ENCODE measurements at places on chromosomes 1 and 21. TPM values are rescaled to one million over a fixed set of nuclear protein-coding genes. Genes with fewer than 3 reads are reported as not detected.

GRCh38 chr21:38671773-38672172 is 134.0 kb upstream of the ETS2 start:
- no peak for DNase-seq

DNA sequence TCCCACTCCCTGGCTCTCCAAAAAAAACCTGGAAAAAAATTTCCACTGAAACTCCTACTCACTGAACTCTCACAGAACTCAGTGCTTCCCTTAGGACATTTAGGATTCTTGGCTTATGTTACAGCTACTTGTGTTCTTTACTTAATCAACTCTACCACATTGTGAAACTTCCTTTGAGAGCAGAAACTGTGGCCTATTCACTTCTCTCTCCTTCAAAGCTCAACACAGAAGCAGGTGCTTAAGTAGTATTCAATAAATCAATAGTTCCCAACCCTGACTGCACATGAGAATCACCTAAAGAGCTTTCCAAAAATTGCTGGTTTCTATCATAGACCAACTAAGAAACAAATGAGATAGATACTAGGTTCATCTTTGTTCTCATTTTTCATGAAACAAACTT is 67.9 kb upstream of the DMRTA2 start:
- no peak for DNase-seq

DNA sequence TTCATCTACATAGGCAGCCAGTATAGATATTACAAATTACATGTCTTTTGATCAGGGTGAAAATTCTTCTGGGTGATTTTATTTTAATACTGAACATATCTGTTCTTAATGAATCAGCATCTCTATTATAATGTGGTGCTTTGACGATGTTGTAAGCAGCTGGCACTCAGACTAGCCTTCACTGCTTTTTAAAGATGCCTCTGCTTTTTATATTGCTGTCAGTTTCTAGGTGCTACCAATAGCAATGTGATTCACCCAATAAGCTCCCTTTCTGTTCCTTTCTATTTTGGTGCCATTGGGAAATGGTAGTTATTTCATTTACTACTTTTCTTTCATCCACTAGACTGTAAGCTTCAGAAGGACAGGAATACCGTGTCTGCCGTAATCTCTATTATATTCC is 11.1 kb upstream of the ANGPTL1 start:
- DNase-seq = no peak

DNA sequence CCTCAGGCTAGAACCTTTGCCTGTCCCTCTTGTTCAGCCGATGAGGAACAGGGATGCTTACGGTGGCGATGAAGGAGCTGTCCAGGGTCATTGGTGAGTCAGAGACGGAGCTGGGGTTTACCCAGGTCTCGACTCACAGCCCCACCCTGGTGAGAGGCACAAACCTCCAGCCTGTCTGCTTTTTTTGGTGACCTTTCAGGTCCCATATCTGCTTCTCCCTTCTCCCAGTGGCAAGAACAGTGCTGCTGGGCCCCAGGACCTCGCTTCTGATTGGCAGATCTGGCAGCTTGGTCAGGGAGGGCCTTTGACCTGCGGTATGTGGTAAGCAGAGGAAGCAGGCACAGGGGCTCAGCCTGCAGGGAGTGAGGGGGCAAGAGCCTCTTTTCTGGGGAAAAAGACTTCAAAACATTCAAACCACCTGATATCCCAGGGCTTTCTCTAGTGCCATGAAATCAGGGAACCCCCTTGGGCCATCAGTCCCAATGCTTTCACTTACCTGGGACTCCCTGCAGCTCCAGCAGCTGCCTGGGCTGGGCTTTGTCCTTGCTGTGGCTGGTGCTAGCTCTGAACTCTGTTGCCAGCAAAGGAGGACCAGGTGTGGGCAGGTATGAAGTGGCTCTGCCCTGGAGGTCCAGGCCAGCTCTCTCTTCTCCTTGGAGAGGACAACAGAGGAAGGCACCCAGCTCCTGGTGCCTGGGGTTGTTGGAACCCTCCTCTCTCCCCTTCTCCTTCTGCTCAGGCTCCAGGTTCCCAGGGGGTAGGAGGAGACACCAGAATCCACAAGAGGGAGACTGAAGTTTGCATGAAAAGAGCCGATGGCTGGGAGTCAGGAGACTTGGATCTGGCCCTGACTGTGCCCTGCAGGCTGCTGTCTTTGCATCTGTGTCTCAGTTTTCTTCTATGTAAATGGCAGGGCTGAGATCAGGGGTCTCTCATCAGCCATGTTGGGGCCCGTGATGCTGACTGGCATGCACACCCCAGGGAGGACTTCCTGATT is 41.4 kb downstream of the TRIM62 start:
- no peak for DNase-seq

GRCh38 chr1:33296082-33296458 is 24.8 kb downstream of the A3GALT2 start:
- no peak for DNase-seq

DNA sequence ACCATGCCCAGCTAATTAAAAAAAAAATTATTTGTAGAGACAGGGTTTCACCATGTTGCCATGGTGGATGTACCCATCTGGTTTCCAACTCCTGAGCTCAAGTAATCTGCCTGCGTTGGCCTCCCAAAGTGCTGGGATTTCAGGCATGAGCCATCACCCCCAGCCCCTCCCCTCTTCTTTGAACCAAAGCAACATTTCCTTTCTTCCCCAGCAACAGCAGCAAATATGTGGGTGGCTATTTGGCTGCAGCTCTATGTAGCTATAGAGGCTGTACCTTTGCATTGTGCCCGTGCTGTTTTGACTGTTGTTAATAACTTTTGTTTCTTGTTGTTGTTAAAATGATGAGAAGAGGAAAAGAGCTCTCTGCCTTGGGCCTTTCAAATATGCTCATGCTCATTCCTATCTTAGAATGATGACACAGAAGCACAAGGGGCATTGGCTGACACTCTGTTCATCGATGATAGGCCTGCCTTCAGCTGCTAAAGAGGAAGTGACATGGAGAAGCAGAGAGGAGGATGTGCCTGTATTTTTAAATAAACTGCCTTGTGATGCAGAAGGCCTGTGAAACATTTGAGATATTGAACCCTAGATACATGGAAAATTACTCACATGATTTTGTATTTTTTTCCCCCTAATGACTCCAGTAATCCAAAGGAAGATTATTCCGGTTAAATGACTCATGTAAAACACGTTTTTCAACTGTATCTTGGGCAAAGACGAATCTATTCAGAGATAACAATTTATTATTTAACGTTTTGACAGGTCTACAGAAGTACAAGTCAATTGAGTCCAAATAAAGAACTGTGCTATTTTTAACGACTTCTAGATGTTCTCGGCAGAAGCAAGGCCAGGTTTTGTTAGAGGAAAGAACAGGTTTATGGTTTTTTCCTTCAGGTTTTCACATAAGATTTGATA is 20.5 kb upstream of the XPR1 start:
- DNase-seq = no peak

DNA sequence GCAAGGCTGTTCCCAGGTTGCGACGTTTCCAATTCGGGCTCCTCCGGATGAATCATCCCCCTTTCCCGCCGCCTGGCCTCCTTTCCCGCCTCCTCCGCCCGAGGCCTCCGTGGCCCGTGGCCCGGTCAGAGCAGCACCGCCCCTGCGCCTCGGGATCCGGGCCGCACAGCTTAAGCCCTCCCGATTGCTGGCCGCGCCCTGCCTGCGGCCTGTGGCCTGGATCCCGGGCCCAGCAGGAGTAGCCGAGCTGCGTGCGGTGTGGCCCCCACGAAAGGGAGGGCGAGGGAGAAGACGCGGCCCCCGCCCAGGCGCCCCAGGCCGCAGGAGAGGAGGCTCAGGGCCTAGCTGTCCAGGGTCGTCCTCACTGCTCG is 1.0 kb downstream of the TMEM200B start:
- DNase-seq = no peak

- DNase-seq = no peak
Observed at GRCh38 chr1:26483980-26484379, 11.7 kb downstream of the HMGN2 start.

GRCh38 chr21:45488931-45489721 is 53.1 kb downstream of the SLC19A1 start:
- no peak for DNase-seq

DNA sequence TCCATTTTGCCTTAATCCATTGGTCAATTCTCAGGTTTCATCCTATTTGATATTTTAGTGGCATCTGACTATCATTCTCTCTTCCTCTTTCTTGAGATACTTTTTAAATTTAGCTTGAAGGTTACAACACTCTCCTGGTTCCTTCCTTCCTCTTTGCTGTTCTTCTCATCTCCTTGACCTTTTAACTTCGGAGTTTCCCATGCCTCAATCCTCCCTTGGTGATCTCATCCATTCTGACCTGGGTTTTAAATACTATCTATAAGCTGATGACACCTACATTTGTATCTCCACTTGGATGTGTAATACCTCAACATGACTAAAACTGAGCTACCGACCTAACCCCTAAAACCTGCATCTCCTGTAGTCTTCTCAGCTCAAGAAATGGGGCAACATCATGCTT is 4.8 kb upstream of the ZNF687 start:
- no peak for DNase-seq

DNA sequence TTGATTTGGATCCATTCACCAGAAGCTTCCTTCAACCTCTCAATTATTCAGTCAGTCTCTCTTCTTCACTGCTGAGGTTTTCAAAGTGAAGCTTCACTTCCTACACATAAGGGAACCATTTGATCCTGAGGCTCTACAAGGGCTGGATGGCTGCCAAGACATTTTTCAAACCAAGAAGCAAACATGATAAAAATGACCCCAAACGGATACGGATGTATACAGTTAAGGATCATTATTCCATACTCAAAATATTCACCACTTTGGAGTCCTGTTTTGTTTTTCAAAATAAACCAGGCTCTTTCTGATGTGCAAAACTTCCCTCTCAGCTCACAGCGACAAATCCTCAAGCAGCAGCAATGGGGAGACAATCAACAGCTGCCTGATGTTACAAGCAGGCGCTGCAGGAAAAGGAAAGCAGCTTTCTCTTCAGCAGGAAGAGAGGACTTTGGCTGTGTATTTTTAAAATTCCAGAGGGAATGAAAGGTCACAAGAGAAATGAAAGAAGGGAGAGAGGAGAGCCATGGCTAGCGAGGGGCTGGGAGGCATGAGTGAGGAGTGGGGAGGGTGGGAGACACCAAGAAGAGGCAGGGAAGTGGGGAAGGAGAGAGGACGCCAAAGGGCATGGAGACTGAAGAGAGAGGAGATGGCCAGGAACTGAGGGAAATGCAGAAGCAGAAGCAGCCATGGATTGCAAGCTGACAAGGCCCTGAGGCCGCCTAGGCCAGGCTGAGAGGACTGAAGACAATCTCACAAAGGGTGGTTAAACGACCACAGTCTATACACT is 145.4 kb downstream of the SLC45A1 start:
- DNase-seq = no peak

- peak; percentile 79 for DNase-seq
Observed at GRCh38 chr1:112715264-112716053, at the start of gene PPM1J. PPM1J (minus strand) TSS chr1:112715332; CDS start chr1:112715301, 31 bp downstream.

- DNase-seq = no peak
Observed at GRCh38 chr1:179831852-179832699, 45.5 kb downstream of the TOR1AIP2 start.

DNA sequence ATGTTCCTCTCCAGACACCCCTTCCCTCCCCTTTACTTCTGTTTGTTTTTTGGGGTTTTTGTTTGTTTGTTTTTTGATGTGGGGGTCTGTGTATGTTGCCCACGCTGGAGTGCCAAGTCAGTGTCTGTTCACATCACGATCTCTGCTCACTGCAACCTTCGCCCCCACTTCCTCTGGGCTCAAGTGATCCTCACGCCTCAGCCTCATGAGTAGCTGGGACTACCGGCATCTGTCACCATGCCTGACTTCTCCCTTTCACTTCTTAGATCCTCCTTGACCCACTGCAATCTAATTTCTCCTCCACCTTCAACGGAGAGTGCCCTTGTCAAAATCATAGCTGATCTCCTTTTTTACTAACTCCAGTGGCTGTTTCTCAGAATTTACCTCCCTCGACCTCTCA is 100.7 kb upstream of the KIF26B start:
- no peak for DNase-seq

GRCh38 chr1:30033256-30034104 is 689.9 kb downstream of the MATN1 start:
- DNase-seq = no peak

DNA sequence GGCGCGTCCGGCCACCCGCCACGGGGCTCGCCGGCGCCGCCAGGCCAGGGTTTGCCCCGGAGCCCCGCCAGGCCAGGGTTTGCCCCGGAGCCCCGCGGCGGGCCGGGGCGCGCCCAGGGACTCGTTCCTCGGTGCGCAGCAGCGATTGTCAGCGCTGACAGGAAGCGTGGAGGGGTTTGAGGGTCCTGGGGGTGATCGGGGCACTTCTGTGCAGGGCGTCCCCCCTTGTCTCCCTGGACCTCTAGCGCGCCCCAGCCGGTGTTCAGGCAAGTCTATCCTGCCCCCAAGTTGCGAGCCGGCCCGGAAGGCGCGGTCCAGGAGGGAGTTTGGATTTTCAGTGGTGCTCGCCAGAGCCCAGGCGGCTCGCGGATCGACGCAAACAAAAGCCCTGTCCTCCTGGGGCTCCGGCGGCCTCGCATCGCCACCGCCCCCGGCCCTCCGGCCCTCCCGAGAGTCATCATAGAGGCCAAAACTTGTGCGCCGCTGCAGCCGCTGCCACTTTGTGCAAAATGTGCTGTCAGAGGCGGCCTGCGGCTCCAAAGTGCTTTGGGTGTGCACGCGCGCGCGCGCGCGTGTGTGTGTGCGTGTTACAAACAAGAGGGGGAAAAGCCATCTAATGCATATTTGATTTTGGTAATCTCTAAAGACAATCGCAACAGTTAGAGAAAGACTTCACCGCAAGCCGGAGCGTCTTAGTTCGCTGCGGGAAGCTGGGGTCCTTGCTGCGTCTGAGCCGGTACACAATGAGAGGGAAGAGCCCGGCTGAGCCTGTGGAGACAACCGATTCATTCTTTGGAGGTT is 1.0 kb downstream of the ROR1 start:
- DNase-seq = peak; percentile 39

DNA sequence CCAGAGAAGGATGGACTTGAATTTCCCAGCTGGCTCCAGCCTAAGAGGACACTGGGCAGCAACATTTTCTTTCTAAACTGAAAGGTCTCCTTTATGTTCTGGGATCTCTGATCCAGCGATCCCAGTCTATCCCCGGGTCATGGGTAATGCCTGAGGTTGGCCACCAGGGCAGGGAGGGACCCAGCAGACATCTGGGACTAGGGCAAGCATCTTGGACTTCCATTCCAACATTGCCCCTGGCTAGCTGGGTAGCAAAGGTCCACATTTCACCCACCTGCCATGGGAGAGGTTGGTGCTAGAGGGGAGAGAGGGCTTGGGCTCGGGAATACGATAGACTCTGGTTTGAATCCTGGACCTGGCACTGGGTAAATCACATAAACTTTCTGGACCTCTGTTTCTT is 84.6 kb downstream of the LRRN2 start:
- DNase-seq = peak; percentile 23

GRCh38 chr1:244599937-244600350 is 53.0 kb upstream of the DESI2 start:
- peak; percentile 72 for DNase-seq

DNA sequence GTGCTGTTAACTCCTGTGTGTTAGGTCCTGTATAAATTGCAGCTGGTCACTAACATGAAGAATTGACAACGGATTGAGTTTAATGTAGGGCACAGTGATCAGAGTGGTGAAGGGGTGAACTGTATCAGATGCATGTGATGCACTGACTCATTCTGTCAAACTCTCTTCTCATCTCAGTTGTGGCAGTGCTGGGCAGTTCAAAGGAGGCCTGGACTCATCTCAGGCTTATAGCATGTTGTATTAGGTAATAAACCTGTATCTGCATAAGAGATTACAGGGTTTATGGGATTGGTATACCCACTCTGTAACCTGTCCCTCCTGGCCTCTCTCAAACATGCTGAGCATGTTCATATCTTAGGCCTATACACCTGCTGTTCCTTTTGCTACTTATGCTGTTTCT is 12.4 kb upstream of the GBP3 start:
- DNase-seq = no peak

Gene RPS6KA1
- 14.1 TPM for polyA plus RNA-seq

Gene SPRR2A
- polyA plus RNA-seq = not detected

Gene LGALS8
- polyA plus RNA-seq = 30.1 TPM

Gene CNTN2
- polyA plus RNA-seq = not detected

Gene TRABD2B
- polyA plus RNA-seq = 0.29 TPM

Gene CTSE
- not detected for polyA plus RNA-seq

All from A549 (cell line).